ENCODE measurements at places on chromosomes 2 and 18.

GRCh38 chr2:135551356-135551755, 20.1 kb downstream of the R3HDM1 start:
- no peak for DNase-seq

GRCh38 chr18:10482985-10483949, 28.8 kb downstream of the APCDD1 start:
- no peak for DNase-seq

DNA sequence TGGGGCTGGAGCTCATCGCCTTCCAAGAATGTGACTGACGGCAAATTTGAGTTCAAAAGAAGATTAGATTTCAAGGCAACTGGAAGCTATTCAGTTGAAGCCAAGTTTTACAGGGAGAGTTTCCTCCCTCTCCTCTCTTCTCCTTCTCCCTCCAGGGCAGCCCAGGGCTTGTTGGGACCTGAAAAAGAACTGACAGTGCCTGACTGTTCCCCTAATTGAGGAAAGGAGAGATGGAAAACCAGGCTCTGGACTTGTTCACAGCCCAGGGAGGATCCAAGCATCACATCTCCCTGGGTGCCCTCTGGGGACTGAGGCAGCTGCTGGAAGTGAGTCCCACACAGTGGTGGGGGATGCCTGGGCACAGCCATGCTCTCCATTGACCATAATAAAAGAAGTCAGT, 88.1 kb downstream of the THNSL2 start:
- DNase-seq, result no peak

GRCh38 chr2:42931818-42932195, 139.4 kb upstream of the HAAO start:
- DNase-seq, result no peak

DNA sequence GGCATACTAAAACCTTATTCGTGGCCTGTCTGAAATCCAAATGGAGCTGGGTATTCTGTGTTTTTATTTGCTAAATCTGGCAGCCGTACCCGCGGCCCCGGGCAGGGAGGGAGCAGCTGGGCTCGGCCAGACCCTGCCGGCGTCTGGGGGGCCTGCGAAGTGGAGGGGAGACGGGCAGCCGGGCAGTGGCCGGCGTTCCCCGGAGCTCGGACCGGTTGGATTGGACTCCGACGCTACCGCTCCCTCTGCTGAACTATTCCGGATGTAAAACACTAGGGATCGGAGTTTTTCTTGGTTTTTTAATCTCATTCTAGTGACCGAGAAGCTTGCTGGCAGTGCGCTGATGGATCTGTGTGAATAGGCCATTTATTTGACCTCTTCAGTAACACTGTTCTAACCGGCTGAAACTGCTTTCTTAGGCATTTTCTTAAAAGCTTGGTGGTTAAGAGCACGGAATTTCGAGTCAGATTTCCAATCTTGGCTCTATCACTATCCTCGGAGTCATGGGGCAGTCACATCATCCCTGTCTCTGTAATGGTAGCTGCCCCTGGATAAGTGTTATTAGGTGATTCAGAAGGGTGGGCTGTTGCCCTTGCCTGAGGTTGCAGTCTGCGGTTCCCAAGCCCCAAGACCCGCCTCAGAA, 694 bp downstream of the UNC50 start:
- DNase-seq, result no peak

GRCh38 chr2:203683421-203683820, 23.0 kb upstream of the CD28 start:
- no peak for DNase-seq

- no peak for DNase-seq
These were observed 176.6 kb upstream of the TACR1 start for GRCh38 chr2:75375646-75376582.

DNA sequence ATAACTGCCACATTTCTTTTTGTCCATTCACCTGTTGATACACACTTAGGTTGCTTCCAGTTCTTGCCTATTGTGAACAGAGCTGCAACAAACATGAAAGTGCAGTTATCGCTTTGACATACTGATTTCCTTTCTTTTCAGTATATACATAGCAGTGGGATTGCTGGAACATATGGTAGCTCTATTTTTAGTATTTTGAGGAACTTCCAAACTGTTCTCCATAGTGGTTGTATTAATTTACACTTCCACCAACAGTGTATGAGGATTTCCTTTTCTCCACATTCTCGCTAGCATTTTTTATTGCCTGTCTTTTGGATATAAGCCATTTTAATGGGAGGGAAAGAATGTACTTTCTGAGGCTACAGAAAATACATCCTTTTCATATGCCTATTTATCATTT, 167.4 kb downstream of the GULP1 start:
- DNase-seq, result no peak

- no peak for DNase-seq
These were observed 28.4 kb upstream of the LONRF2 start for GRCh38 chr2:100350661-100351185.

DNA sequence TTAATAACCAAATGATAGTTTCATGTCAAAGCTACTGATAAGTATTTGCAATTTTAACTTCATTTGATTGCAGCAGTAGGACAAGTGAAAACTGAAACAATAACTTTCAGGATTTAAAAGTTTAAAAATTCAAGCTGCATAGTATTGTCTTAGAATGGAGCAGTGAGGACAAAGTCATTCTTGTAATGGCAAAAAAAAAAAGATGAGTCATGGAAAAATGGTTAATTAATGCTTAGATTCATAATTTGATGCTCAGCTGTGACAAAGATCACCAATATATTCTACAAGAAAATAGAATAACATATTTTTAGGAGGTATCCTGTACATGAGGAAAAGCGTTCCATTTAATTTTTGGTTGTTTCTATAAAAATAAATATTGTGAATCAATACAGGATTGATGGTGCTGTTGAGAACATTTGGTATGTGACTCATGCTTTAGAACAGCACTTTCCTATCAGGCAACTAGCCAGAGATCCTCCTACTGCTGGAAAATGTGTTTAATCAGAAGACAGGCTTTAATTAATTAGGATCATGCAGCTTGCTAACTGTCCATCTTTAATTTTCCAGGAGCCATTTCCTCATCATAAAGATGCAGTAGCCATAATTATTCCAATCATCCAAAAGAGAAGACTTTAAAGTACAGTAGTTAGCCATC, 239.0 kb upstream of the MMADHC start:
- no peak for DNase-seq

DNA sequence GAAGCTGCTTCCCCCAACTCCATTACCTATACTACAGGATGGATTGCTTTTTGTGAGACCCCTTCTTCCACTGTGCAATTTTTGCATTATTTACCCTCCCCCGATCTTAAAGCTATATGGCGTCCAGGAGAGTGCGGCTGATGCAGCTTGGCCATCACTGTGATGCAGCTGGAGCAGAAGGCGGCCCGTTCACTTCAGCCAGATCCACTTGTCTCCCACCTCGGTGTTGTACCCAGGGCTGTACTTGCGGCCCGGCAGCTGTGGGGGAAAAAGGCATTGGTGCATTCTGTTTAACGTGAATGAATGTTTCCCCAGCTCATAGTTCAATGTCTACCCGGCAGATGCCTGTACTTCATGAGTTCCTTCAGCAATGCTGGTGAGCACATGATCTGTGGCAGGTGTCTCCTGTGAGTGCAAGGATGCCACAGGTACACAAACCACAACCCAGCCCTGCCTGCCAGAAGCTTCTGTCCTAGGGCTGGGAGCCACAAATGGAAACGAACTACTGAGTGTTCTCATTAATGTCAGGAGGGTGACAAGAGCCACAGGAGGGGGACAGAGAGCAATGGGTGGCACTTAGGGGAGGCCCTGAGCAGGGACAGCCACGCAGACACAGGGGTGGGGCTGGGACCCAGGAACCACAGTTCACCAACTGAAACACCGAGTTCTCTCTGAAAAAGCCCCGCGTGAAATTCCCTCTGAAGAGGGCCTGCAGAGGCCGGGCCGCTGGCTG, 64.0 kb downstream of the NDUFA10 start:
- no peak for DNase-seq

DNA sequence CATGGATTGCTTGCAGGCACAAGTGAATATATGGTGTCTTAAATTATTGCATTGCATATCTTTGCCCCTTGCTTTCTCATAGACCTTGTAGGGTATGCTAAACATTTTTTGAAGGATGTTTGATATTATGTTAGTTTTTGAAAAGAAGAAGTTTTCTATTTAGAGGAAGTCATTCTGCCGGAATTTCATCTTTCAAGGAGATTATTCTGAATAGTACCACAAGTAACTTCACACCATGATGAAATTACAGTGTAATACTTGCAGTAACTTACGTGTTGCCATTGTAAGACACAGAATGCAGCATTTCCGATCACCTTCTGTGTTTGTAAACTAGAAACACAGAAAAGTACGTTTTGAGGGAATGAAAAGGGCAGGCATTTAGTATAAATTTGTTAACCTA, 71.9 kb downstream of the ACVR2A start:
- DNase-seq, result no peak

DNA sequence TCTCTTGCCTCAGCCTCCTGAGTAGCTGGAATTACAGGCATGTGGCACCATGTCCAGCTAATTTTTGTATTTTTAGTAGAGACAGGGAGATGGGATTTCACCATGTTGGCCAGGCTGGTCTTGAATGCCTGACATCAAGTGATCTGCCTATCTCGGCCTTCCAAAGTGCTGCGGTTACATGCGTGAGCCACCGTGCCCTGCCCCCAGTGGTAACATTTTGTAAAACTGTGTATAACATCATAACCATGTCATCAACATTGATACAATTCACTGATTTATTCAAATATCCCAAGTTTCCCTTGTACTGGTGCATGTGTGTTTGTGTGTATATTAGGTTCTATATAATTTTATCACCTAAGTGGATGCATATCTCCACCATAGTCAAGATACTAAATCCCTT, 70.0 kb downstream of the PDCL3 start:
- no peak for DNase-seq

GRCh38 chr2:237012577-237013267, 73.0 kb upstream of the COPS8 start:
- DNase-seq, result no peak

DNA sequence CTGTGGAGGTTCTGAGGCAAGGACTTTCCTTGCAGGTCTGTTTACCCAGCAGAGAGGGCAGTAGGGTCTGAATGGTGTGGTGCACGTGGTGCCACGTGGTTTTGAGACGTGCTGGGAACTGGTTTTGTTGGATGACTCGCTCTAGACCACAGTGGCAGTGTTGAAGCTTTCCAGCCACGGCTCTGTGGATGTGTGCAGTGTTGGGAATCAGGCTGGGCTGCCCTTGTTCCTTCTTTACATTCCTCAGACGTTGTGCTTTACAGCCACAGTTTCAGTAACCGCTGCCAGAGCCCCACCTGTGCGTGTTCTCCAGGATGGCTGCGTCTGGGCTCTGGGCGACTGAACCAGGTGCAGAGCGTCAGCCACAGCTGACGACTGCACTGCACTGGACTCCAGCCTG, 8.2 kb downstream of the CTDP1 start:
- no peak for DNase-seq

DNA sequence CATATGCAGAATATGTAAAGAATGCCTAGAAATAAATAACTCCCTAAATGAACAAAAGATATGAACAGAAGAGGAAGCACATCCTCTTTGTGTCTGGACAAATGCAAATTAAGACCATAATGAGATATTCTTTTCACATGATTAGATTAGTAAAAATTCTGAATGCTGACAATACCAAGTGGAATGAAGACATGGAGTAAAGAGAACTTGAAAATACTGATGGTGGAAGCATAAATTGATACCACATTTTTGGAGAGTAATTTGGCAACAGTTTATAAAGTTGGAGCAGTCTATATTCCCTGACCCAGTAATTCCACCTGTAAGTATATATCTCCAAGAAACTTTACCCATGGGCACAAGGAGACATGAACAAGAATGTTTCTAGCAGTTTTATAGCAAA, 130.0 kb downstream of the CAPN13 start:
- no peak for DNase-seq

DNA sequence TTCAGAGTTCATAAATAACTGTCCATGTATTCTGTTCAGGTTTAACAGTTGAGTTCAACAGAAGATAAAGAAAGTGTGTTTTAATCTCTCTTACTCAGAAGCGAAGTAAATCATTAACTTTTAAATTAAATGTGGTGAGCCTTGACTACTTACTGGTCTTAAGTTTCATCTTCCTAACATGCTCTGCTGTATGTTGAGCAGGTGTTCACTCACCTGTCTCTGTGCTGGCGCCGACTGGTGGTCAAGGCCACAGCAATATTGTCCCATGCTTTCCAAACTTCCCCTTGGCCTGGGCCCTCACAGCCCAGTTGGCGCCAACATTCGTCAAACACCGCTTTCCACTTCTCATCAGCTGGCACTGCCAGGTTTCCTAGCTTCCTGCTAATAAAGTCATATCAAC, 17.0 kb upstream of the MPP4 start:
- DNase-seq, result no peak

DNA sequence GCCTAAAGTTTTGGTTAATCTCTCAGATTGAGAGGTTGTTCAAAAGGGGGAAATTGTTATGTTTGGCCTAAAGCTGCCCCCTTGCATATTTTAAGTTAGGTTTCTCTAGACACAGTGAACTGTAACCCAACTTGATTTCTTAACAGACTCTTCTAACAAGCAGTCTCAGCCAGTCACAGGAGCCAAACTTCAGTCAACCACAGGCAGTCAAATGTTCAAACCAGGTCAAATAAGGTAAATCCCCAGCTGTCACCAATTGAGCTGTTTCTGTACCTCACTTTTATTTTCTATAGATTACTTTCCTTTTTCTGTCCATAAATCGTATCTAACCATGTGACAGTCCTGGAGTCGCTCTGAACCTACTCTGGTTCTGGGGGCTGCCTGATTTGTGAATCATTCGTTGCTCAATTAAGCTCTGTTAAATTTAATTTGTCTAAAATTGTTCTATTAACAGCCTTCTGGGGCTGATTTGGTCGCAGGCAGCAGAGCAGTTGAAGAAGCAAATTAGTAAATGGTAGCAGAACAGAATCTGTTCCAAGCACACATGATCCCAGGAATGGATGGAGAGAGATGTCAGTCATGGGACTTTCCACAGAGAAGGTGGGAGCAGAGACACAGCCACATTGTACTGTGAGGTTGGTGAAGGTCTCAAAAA, 16.4 kb upstream of the NFU1 start:
- DNase-seq, result no peak

GRCh38 chr2:152508446-152508845, 173.5 kb downstream of the FMNL2 start:
- DNase-seq, result no peak

DNA sequence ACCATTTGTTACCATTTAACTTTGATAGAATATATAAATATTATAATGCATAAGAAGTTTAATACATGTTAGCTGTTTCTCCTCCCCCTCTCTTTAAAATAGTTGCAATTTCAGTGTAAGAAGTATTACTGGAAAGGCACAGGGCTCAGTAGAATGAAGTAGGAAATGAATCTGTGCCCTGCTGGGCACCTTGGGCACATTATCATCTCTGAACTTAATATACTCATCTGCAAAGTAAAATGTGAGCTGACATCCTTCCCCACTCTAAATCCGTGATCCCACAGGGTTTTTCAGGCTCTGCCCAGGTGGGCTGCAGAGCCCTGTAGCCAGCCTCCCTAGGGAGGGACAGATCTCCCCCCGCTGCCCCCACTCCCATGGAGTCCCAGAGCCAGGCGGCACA, 56.8 kb downstream of the DPP4 start:
- DNase-seq, result no peak

DNA sequence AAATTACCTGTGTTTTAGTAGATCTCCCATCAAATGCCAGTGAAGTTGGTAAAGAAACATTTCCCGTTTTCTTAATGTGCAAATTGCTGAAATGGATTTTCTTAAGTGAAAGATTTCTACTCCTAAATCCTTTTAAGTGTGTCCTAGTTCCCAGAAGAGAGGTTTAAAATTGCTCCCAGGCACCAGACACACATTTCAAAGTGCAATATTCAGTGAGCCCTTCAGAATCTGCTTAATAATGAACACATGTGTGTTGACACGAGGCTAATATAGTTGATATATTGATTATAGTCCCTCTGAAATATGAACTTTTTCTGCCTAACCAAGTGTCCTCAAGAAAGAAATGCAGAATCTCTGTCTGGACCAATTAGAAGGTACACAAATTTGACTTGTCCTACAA, 861.7 kb upstream of the CNTNAP5 start:
- no peak for DNase-seq

Measured in NCI-H510A (cell line).